ENCODE measurements at places on chromosomes 4 and X.

- DNase-seq, result no peak
Measured at GRCh38 chr4:76182463-76182862, 31.2 kb downstream of the SCARB2 start.

GRCh38 chr4:23161787-23162186 lies 469.1 kb downstream of the GBA3 start:
- DNase-seq, result no peak

DNA sequence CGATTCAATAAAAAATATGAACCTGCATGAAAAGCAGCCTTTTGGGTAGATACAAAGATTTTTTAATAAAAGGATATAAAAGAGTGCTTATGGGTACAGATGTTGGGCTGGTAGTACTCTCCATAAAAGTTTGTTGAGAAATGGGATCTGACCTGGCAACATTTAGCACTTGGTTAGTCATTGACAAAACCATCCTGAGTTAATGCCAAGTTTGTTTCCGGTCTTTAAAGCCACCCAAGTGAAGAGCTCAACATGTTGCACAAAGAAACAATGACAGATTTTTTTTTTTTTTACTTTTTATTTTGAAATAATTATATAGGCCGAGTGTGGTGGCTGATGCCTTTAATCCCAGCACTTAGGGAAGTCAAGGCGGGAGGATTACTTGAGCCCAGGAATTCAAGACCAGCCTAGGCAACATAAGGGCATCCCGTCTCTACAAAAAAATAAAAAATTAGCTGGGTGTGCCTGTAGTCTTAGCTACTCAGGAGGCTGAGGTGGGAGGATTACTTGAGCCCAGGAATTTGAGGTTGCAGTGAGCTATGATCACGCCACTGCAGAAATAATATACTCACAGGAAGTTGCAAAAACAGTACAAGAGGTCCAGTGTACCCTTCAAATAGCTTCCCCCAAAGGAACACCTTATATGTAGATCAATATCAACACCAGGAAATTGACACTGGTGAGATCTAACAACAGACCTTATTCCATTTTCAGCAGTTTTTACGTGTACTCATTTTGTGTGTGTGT lies 16.6 kb downstream of the CHST7 start:
- no peak for DNase-seq

DNA sequence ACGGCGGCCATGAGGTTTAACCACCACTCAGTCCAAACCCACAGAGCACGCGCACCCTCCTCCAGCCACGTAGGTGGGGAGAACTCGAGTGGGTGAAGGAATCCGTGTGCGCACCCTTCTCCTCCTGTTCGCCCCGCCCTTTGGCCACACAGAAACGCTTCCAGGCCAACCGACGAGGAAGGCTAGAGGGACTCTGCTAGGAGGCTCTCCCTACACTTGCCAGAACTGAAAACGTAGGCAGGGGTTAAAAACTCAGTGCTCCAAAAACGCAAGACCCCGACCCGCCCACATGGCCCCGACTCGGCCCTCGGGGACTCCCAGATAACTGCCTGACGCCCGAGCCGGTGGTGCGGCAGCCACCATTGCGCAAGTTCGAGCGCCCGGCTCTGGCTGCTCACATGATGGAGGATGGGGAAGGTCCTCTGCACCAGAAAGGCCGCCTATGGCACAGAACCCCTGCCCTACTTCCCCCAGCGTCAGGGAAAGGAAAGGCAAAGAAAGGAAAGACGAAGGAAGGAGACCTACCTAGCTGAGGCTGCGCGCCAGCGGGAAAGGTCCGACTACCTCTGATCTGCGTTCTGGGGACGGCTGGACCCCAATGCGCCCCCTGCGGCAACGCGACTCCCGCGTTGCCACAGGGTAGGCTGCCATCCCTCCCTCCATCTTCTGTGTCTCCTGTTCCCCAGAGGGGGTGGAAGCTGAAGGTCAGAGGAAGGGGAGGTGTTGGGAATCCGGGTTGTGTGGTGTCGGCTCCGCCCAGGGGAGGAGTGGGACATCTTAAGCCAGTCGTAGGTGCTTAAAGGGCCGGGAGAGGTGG lies 201.9 kb upstream of the AGTR2 start:
- no peak for DNase-seq

DNA sequence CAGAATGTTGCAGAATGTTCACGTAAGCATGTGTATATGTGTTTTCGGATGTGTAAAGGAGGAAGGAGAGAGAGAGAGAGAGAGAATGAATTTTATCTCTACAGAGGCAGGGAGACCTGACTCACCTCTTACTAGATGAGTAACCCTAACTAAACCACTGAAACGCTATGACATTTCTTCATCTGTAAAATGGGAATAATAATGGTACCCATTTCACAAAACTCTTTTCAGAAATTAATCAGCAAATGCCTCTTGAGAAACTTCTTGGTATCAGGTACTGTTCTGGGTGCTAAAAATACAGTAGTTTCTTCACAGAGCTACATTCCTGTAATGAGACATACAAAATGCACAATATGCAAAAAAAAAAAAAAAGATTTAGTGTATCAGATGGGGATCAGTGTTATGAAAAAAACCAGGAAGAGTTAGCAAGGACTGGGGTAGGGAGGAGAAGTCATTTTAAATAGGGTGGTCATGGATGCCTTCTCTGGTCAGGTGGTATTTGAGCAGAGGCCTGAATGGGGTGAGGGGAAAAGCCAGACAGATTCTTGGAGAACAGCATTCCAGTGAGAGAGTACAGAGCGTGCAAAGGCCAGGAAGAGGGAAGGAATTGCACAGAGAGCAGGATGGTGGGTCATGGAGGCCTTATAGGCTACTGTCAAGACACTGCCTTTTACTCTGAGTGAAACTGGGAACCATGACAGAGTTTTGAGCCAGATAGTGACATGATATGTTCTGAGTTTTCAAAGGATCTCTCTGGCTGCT lies 84.9 kb upstream of the SPANXB1 start:
- no peak for DNase-seq

DNA sequence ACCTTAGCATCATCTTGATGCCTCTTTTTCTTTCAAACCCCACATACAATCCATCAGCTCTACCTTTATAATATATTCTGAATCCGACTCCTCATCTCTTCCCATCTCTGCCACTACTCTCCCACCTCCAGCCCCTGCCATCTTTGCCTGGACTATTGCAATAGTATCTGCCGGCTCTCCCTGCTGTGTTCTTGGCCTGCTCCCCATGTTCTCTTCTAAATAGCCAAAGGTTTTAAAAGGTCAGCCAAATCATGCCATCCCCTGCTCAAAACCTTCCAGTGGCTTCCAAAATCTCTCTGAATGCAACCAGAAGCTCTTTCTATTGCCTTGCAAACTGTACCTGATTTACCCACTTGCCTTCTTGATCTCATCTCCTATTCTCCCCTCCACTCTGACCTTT lies 266.0 kb downstream of the PTTG2 start:
- DNase-seq, result no peak

- DNase-seq, result peak; percentile 13
Measured at GRCh38 chr4:17613761-17614415, 553 bp upstream of the MED28 start.

DNA sequence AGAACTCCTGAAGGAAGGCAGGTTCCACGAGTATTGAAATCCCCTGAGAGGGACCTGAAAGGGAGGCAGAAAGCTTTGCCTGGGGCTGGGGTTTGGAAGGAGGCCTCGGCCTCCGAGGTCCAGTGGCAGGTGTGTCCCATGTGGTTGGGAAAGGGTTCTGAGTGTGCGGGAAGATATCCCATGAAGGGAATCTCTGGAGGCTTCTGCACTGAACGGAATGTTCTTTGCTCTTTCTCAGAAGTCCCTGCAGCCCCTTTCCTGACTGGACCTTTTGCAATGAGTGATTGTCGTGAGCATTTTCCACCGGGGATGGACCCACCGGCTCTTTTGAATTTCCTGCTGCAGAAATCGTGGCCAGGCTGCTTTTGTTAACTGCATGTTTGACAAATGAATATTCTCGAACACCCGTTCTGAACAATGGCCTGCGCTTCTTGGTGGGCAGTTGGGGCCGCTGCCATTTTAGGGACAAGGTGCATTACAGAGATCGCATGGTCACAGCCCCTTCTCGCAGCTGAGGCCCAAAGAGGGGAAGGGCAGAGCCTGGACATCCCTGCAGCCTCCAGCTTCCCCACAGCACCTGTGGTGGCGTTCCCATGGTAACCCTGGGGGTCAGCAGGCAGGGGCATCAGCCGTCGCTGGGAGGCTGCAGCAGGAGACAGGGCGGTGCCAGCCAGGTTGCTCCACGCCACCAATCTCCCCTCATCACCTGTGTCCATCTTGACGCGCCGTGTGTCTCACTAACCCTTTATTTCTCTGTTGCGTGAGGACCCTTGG lies 18.3 kb upstream of the HTRA3 start:
- DNase-seq, result no peak

DNA sequence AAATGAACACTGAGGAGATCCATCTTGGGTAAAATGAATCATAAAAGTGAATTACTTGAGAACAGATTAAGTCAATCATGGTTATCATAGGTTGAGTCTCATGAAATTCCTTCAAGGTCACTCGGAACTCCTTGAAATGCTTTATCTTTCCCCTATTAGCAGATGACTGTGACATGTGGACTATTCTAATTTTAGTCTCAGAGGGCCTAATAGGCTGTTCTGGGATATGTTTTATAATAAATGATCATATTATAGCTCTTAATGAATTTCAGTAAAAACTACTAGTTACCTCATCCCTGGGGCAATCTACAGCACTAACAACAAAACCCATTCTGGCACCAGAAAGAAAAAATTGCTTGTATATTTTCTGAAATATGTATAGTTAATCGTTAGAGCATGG lies 44.7 kb downstream of the SPATA4 start:
- DNase-seq, result no peak

- no peak for DNase-seq
Measured at GRCh38 chr4:179372746-179373145, 1930.5 kb upstream of the AGA start.

GRCh38 chr4:126678618-126679017 lies 954.1 kb upstream of the INTU start:
- no peak for DNase-seq

DNA sequence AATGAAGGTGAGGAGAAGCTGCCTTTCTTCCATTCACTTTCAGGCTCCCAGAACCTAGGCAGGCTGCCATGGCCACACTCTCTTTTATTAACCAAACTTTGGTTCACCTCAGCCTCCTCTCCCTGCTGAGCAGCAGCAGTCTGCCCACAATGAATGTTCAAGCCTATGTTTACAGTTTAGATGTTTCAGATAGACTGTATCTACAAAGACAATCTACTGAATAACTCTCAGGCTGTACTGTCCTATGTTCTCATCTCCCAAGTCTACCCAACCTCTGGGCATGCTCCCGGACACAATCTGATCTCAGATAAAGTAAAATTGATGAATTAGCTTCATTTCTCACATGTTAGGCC lies 59.2 kb upstream of the TMEM164 start:
- no peak for DNase-seq

DNA sequence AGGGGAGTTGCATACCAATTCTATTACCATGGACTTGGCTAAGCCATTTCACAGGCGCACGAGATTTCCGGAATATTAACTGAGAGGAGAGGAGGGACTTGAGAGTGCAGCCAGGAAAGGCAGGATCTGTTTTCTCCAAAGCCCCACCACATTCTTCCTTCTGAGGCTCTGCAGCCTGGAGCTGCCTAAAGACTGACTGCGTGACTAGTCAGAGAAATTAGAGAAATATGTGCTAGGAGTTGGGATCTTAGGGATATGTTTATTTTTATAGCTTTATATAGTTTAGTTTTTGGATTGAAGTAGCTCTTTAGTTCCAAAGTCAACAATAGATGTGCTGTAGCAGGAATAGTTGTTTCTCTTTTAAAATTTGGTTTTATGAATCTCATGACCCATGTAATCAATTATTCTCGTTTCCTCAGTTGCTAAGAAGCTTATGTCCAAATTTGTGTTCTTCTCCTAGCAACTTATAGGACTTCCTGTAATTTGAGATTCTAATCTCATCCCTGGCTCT lies 300.1 kb upstream of the DDX53 start:
- DNase-seq, result no peak

GRCh38 chrX:41720125-41720779 lies 3.7 kb upstream of the GPR82 start:
- DNase-seq, result no peak

- no peak for DNase-seq
Measured at GRCh38 chrX:103734125-103734760, 23.5 kb downstream of the TMEM31 start.

- DNase-seq, result no peak
Measured at GRCh38 chr4:110526589-110526988, 50.6 kb downstream of the ENPEP start.

GRCh38 chr4:160537681-160538080 lies 1434.8 kb downstream of the RAPGEF2 start:
- no peak for DNase-seq

- DNase-seq, result no peak
Measured at GRCh38 chr4:76622126-76622525, 187.1 kb downstream of the SHROOM3 start.

GRCh38 chr4:113406723-113407016 lies 354.9 kb downstream of the CAMK2D start:
- DNase-seq, result no peak

DNA sequence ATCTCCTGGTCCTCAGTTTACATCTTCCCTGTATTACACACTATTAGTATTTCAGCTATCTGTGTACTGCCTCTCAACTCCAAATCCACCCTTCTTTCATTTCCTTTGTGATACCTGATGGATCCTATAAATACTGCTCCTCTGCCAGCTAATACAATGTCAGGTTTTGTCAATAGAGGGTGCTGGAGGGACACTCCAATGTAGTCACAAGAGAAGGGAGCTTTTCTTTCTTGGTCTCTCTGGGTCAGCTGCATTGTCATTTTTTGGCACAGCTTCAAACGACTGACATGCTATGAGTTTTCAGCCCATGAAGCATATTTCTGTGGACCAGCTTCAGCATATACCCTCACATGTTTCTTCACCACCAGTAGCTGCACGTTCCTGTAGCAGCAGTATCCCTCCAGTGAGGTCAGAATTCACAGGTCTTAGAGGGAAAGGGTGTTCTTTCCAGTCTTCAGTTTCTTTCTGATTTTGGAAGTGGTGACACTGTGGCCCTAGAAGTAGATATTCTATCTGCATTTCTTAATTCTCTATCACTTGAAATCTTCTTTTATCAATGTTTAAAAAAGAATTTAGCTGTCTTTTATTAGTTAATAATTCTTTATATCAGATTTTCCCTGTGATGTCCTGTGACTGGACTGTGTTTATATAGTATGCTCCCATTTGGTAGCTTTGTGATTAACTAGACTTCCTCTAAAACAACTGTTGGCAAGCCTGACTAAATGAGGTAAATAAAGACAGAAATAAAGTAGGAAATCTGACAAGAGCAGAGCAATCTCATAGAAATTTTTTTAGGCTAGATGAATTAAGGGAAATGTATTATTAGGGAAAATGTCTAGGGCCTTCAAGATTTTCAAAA lies 60.6 kb downstream of the GABRA2 start:
- DNase-seq, result no peak

All from T-helper 17 cell (primary cell).